NB4 (cell line): ENCODE measurements at places on chromosomes 6 and 20.

- no peak for DNase-seq
Observed at GRCh38 chr6:18016698-18017097, 29.3 kb upstream of the KIF13A start.

DNA sequence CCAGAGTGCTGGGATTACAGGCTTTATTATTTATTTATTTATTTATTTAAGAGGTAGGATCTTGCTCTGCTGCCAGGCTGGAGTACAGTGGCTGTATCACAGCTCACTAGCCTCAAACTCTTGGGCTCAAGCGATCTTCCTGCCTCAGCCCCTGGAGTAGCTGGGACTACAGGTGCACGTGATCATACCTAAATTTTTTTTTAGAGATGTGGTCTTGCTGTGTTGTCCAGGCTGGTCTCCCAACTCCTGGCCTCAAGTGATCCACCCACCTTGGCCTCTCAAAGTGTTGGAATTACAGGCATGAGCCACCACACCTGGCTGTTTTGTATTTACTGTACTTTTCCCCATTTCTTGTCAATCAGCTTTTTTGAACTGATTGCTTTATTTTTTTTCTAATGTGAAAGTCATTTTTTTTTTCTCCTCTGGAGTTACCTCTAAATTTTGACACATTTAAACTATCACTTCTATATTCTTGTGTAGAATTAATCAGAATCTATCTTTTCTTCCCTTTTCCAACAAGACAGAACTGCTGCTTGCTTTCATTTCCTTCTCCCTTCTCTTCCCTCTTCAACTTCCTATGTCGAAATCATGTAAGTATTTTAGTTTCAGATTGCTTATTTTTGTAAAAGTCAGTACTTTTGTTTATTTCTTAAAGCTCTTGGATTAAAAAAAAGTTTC lies 12.0 kb downstream of the PANK2 start:
- DNase-seq, result peak; percentile 58

- DNase-seq, result no peak
Observed at GRCh38 chr20:63315240-63315689, 22.3 kb downstream of the COL20A1 start.

DNA sequence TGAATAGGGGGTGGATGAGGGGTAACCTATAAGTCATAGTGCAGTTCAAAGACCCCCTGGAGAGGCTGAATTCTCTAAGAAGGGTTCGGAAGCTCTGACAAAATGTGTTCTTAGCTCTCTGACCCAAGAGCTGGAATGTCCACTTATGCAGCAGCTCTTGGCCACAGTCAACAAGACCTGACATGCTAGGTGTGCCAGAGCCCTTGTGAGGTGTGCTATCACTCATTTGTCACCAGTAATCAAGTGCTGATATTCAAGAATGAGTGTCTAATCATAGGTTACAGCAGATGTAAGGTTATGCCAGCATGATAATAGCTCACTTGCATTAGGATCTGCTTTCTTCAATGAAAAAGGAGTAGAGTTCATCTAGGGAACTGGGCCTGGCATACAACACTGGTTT lies 28.1 kb downstream of the TOMM6 start:
- no peak for DNase-seq

- DNase-seq, result no peak
Observed at GRCh38 chr20:3102575-3103368, 18.2 kb upstream of the AVP start.

DNA sequence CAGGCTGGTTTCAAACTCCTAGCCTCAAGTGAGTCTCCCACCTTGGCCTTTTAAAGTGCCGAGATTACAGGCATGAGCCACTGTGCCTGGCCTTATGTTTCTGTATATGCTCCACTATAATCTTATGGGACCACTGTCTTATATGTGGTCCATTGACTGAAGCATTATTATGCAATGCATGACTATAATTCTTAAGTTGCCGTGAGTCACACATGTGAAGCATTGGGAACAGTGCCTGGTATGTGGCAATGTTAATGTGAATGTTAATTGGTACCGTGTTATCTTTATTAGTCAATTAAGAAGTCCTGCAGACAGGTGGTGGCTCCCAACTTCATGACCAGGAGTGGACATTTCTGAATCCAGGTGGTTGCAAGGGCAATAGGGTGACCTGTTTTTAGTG lies 14.7 kb upstream of the ASXL1 start:
- DNase-seq, result peak; percentile 75

GRCh38 chr6:169172456-169172855 lies 81.2 kb downstream of the THBS2 start:
- DNase-seq, result peak; percentile 95

DNA sequence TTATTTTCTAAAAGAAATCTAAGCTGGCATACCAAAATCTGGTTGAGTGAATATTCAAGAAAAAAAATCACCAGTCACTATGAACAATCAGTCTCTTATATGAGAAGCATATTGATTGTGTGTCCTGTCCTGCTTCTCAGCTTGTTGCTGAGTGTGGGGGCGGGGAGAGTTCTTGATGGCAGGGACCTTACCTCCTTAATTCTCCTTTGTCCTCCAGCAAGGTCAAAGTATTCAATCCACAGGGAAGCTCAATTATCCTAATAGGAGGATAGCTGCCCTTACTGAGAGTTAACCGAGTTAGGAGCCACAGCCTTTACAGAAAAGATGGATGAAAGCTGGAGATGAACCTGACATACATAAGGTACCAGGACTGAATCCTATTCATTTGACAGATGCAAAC lies 154.0 kb downstream of the LY86 start:
- DNase-seq, result no peak

DNA sequence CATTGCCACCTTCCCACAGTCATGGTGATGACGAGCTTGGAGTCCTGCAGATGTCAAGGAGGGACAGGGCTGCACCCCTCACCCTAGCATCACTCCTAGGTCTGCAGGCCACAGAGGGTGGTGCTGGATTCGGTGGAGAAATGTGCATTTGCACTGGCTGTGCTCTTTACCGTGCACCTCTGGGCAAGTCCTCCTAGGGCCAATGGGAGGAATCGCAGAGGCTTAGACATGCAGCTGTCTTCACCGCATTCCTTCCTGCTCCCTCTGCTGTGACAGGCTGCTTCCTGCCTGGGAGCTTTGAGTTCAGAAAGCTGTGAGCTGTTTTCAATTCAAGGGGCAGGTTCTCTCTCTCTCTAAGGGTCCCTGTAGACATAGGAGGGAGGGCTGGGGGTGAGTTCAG lies 85.1 kb downstream of the EDN3 start:
- DNase-seq, result peak; percentile 52

DNA sequence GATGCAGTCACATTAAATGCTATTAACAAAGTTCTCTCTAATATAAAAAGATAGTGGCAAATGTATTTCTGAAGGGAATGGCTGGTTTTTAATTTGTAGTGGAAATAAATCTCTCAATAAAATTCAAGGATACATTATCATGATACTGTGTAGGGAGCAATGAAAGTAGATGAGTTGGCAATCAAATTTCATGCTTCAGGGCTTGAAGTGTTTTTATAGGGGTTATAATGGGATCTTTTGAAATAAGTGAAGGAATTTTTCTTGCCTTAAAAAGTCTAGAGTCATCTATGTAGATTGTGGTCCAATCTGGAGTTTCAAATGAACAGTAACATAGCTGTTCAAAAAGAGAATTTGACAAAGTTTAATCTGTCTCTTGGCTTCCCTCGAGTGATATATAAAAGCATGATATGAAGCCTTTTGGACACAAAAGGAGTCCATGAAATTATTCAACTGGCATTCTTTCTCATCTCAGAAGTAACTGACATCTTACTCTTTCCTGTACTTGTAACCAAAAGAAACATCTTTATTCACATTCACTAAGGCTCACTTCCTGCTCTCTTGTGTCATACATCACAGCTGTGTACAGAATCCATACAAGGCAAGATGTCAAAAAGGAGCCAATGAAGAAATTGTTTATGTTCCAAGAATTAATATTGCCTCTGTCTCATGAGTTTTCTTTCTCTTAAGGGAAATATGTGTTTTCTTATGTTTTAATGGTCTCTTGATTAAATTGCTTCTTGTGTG lies 591.0 kb upstream of the GJE1 start:
- DNase-seq, result no peak

GRCh38 chr20:40481337-40481736 lies 207.7 kb downstream of the MAFB start:
- no peak for DNase-seq

DNA sequence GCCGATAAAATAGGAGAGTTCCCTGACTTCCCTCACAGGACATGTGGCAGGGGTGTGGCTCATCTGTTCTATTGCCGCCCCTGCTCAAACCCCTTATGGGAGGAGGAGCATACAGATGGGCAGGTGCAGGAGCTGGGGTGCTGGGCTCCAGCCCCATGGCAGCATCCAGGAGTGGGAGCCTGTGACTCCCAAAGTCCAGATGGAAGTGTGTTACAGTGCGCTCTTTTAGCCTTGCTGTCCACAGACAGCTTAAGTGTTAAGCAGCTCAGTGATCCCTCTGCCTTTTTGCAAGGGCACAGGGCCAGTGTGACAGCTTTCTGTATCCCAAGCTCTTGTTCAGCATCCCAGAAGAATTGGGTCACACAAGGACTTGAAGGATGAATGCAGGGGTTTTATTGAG lies 212.3 kb upstream of the MYLIP start:
- no peak for DNase-seq

- DNase-seq, result peak; percentile 93
Observed at GRCh38 chr6:26322645-26323482, 42.1 kb upstream of the BTN3A2 start.

GRCh38 chr6:78942446-78942845 lies 75.1 kb downstream of the IRAK1BP1 start:
- no peak for DNase-seq

- peak; percentile 38 for DNase-seq
Observed at GRCh38 chr6:134230087-134230700, 87.7 kb downstream of the SGK1 start.

DNA sequence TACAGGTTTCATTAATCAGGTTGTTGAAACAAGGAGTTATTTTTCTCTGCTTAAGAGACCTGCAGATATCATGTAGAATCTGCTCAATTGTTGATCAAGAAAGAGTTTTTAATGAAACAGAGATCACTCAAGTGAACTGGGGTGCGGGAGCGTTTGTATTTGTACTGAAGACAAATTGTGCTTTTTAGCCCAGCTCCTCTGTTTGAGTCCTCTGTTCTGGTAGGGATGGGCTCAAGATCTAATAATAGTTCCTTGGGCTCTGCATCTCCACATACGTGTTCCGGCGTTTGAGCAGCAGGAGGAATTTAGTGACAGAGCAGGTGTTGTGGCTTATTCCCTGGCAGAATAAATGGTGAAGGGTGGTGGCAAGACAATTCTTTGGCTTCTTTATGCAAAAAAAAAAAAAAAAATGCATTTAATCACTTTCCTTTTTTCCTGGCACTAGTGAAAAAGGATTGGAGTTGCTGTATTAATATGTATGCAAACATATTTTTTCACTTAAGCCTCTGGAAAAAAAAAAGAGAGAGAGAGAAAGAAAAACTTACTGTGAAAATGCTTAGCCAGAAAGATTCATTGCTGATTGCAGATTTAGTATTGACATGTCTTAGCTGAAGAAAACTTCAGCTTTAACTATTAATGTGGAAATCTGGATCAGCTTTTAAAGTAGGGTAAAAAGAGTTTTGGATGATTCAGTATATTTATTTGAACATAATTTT lies 4.0 kb downstream of the CITED2 start:
- peak; percentile 77 for DNase-seq

GRCh38 chr20:16097788-16098187 lies 475.5 kb downstream of the KIF16B start:
- DNase-seq, result no peak

DNA sequence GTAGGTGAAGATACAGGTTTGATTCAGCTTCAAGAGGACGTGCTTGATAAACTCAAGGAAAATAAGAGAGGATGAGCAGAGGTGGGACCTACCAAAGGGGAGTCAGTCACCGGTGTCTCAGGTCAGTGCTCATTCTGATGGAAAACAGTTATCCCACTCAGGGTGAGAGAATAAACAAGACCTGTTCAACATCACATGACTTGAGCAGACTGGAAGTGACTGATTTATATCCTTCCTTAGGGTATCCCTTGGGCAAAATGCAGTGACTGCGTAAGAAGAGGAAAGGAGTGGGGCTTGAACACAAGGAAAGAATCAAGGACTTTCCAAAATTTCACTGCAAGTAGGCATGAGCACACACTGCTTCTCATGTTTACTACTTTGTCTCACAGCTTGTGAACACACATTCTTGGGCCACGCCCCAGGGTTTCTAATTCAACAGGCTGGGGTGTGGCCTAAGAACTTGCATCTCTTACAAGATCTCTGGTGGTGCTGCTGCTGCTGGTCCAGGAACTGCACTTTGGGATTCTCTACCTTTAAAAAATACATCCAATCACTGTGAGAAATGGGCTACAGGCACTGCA lies 11.6 kb downstream of the CST3 start:
- no peak for DNase-seq

- DNase-seq, result no peak
Observed at GRCh38 chr6:52617087-52617486, 40.2 kb upstream of the TRAM2 start.

DNA sequence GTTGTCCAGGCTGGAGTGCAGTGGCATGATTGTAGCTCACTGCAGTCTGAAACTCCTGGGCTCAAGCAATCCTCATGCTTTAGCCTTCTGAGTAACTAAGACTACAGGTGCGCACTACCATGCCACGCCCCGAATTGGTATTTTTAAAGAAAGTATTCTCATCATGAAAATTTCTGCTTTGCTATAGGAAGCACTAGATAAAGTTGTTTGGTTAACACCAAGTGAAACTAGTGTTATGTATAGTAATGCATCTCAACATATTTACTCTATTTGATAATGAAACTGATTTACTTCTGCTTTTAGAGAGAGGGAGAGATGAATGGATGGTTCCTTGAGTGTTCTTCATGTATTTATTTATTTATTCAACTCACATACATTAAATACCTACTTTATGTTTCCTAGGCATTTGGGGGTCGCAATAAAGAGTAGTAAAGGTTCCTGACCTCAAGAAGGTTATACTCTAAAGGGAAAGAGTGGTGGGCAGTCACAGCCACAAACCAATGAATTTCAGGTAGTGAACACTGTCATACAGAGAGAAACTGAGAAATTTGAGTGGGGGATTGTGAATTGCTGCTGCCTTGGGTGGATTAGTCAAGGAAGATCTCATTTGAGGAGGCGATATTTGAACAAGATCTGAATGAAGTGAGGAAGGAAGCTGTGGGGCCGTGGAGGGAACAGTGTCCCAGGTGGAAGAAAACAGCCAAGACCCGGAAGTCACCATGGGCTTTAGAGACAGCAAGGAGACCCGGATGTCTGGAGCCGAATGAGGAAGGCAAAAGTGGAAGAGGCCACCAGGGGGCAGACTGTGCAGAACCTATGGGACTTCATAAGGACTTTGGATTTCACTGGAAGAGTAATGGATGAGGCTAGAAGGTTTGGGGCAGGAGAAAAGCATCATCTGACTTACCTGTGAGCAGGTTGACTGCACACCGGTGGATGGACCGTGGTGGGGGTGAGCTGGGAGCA lies 185.6 kb downstream of the TSHZ2 start:
- DNase-seq, result peak; percentile 75
